Inflammatory macrophage treated with lipopolysaccharide for 4 hours (primary cell): ENCODE measurements at places on chromosomes 6 and 20.
A peak's percentile ranks its signal among the peaks of the same experiment; 100 is the strongest.

DNA sequence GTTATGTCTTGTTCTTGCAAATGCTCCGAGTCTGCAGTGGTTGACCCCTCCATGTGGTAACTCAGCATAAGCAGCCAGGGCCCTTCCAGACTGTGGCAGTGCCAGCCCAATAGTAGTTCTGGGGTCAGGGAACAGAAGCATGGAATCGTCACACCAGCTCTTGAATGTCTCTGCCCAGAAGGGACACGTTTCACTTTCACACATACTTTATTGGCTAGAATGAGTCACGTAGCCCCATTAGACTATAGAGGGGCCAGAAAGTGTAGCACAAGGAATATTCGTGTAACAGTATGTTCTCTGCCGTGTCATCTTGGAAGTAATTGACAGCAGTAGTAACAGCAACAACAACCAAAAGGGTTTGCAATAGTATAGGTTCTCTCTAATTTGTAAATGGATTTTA lies 254.7 kb downstream of the FARS2 start:
- no peak for DNase-seq

- DNase-seq = peak; percentile 15
Observed at GRCh38 chr20:20317195-20317594, 50.7 kb upstream of the INSM1 start.

DNA sequence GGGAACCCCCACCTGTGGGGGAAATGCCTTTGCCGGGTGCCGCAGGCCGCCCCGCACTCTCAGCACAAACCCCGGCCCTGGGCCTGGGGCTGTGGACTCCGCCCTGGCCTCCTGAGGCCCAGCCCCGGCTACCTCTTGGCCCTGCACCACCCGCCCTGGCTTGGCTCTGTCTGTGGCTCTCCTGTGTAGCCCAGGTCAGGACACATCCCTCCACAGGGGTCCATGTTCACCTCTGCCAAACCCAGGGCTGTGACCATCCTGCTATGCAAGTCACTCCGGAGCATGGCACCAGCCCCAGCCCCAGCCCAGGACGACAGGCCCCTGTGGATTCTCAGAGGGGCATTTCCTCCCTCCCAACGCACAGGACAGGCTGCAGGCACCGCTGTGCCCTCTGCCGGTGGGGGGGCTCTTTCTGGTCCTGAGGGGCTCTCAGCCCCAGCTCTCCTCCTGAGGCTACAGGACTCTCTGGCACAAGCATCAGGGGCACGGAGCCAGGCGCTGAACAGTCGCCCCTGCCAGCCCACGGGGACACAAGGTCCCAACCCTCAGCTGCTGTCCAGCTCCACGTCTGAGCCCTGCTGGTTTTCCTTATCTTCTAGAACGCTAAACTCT lies 45.7 kb downstream of the TAF4 start:
- no peak for DNase-seq

DNA sequence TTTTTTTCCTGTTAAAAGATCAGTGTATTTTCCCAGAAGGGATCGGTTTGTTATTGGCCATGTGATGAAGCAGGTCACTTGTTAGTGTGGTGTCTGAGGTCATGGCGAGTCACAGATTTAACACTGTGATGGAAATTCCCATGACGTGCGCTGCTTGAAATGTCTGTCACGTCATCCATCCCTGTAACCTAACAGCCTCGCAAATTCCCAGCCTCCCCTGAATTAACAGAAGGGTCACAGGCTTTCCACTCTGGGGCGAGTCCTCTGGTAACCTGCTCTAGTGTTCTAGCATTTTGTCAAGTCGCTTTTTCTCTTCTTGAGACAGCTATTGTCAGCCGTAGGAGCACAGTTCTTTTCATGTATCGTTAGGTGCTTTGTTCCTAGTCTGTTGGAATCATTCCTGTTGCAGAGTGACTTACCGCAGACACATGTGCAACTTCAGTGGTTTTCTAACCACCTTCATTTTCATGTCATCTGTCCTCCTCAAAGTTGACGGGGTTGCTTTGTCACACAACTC lies 137.2 kb downstream of the MAP3K4 start:
- DNase-seq = peak; percentile 74

DNA sequence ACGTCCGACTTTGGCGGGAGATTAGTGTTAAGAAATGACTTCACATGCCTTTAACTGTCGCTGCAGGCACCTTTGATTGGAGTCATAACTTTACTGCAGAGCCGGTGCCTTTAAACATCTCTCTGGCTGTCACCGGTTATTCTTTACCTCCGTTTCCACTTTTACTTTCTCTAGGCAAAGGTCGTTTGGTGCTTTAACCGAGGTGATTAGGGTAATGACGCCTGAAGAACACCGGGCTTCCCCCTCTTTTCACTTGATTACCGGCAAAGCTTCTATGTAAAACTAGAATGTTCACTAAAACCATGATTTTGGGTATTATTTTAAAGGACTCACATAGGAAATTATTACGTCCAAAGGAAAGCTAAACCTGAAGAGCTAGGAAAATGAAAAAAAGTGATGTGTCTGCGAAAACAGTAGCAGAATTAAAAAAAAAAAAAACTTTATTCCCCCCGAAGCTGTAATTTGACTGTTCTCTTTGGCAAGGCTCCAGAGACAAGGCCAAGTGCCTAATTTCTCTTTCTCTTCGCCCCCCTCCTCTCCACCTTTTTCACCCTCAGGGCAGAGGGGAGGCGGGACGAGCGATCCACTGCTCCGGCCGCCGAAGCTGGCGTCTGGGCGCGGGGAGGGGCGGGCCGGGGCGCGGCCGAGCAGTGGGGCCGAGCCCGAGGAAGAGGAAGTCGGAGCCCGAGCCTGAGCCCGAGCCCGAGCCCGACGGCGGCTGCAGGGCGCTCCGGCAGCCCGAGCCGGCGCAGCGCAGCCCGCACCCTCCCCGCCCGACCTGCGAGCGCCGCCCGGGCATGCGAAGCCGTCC lies at the start of gene PLEKHG1:
PLEKHG1 (plus strand) TSS at position 687 of the 811 bp plus-strand sequence. CDS start 133,797 bp downstream, outside the sequence.
- DNase-seq = peak; percentile 60

DNA sequence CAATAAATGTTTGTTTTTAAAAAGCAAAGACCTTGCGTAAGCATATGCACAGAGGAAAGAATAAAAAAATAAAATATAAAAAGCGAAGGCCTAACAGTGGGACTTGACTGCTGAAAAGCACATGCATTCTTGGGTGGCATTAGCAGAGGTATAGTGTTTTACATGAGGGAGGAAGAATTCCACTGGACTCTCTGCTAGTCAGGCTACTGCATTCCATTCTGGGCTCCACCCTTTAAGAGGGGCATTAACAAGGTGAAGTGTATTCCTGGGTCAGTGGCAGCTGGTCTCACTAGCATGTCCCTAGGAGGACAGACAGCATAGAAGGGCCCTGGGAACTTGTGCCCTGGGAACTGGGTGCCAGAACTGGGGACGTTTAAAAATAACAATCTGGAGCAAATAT lies 134.1 kb downstream of the SOBP start:
- no peak for DNase-seq

GRCh38 chr6:44008821-44009370 lies 118.4 kb downstream of the MRPL14 start:
- DNase-seq = no peak

DNA sequence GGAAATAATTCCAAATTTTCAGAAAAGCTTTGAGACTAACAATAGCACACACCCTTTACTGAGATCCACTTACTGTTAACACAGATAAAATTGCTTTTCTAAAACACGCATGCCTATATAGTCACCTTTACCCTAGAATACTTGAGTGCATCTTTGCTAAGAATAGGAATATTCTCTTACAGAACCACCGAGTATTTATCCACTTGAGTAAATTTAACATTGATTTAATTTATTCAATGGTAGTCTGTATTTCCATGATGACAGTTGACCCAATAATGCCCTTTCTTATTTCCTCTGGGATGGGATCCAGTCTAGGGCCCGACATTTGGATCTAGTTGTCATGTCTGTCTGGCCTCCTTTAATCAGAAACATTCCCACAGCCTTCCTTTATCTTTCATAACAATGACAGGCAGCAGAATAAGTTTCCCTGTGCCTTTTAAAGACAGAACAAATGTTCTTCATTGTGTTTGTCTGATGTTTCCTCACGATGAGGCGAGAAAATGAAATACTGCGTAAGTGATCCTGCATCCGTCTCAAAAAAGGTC lies 56.6 kb upstream of the ERVFRD-1 start:
- DNase-seq = no peak

DNA sequence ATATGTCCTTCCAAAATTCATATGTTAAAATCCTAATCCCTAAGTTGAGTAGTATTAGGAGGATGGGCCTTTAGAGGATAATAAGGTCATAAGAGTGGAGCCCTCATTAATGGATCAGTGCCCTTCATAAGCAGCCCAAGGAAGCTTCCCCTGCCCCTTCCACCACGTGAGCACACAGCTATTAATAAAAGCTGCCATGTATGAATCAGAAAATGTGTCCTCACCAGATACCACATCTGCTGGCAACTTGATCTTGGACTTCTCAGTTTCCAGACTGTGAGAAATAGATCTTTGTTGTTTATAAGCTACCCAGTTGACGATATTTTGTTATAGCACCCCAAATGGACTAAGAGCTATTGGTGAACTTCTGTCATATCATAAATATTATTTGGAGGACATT lies 207.7 kb upstream of the HDDC2 start:
- DNase-seq = no peak

GRCh38 chr20:59608871-59609270 lies 4.5 kb downstream of the PHACTR3 start:
- DNase-seq = no peak

- DNase-seq = no peak
Observed at GRCh38 chr6:94049001-94049400, 629.6 kb upstream of the EPHA7 start.

DNA sequence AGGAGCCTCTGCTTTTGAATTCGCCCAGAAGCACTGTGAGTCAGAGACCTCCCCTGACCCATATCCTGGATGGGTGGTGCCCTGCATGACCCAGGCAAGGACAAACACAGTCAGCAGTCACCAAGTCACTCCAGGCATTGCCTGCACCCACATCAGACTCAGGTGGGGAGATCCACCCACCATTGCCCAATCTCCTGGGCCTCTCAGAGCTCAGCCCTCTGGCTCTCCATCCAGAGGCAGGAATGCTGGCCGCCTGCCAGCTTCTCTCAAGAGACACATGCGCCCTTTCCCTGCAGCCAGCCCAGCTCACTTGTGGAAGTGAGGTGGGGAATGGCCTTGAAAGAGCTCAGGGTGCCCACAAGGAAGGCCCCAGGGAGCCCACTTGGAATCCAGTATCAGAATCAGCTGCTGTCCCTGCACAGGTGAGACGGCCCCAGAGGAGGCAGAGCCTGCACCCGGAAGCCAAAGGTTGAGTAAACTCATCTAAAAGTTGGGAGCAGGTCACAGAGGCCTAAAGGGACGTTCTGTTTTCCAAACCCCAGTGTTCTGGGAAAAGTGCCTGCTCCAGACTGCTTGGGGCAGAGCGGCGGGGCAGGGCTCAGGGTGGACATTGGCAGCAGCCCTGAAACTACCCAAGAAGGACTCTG lies 129.8 kb downstream of the PREX1 start:
- DNase-seq = no peak

DNA sequence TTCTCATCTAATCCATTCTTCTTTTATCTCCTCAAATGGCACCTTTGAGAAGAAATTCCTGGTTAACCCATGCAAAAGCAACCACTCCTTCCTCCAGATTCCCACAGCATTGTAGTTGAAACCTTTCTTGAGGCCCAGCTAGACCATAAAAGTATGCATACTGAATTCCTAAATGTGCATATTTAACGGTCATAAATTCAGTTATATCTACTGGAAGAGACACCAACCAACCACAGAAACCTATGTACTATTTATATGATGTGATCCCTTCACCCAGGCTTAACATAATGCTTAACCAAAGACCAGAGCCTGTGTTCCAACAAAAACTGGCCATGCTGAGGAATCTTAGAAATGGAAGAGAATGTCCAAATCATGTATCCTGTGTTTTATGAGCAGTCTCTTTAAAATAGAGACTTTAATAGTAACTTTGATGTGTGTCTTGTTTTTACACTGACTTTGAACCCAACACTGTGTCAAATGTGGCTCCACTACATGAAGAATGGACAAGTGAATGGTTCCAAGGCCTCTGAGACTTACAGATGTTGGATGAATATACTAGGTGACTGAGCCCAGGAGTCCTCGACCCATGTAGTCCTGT lies 11.4 kb upstream of the TAF8 start:
- DNase-seq = no peak
